ENCODE measurements at places on chromosomes 12 and 14.

- no peak for DNase-seq
These were observed 186.4 kb downstream of the BTG1 start for GRCh38 chr12:91959220-91959619.

DNA sequence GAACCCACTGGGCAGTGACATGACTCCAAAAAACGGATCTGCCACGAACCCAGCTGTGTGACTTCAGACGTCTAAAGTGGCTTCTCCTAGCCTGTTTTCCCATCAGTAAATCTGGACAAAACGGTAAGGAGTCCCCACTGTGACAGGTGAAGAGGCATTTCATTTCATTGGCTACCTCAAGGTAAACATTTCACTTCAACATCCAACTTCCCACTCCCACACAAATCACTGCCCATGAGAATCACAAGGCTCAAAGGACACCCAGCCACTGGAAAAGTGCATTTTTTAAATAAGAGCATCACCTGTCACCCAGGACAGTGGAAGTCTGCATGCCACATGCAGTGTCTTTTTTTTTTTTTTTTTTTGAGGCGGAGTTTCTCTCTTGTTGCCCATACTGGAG is 27.9 kb downstream of the HSP90AA1 start:
- no peak for DNase-seq

- DNase-seq, result no peak
These were observed 35.9 kb downstream of the FZD10 start for GRCh38 chr12:130198026-130198662.

- no peak for DNase-seq
These were observed 1.1 kb downstream of the SMIM41 start for GRCh38 chr12:52080403-52081251.

DNA sequence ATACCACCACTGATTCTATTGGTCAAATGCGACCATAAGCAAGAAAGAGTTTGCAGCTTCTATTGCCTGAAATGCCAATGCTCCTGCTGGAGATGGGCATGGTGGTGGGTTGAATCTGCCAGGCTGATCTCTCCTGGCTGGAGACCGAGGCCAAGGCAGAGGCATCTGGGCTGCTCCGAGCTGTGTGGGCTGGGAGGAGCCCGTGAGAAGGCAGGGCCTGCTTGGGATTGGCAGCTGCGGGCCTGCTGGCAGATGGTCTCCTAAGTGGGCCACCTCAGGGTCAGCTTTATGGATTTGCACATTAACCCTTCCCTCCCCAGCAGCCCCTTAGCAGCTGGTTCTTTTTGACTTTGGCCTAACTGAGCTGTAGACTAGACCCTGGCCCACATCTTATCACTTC is 25.4 kb downstream of the SRRM4 start:
- no peak for DNase-seq

GRCh38 chr12:87779016-87779415 is 250.2 kb downstream of the C12orf50 start:
- DNase-seq, result no peak

DNA sequence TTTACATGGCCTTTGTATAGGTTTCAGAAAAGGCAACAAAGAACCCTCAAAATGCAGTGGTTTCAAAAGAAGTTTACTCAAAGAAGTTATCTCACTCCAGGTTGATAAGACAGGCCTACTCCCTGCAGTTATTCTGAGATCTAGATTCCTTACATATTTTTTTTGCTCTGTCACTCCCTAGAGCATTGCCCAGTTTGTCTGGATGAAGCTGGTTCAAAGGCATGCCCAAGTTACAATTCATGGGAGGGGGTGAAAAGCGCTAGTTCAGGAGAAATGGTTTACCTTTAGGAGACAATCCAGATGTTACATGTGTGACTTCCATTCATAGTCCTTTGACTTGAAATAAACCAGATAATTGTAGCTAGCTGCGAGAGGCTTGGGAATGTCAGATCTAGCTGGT is 115.0 kb downstream of the TPH2 start:
- DNase-seq, result no peak

- no peak for DNase-seq
These were observed 1087.4 kb upstream of the FLRT2 start for GRCh38 chr14:84442521-84442920.

DNA sequence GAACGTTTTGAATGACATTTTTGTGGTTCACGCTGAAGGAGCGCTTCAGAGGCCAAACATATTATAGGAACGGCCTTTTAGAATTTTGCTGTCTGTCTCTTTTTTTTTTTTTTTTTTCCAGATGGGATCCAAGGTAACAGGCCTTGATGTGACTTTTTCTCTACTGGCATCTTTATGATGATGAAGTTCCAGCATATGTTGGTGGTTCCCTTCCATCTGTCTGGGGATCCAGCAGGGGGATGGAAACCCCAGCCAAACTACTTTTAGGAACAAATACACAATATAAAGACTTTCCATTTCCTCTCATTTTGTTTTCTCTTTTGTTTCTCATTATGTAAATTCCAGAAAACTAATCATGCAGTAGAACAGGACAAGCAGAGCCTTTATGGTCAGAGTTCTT is 239.3 kb upstream of the PRICKLE1 start:
- DNase-seq, result no peak

Measured in stimulated activated CD4-positive, alpha-beta T cell treated with anti-CD3 and anti-CD28 coated beads, Interleukin-12 subunit alpha, Interleukin-12 subunit beta, amount 100 ng/mL, for 48 hours (primary cell).